CD4-positive, alpha-beta T cell treated with Interleukin-6 at 100 ng/mL for 8 hours (primary cell): ENCODE measurements at places on chromosomes 6 and 20.

DNA sequence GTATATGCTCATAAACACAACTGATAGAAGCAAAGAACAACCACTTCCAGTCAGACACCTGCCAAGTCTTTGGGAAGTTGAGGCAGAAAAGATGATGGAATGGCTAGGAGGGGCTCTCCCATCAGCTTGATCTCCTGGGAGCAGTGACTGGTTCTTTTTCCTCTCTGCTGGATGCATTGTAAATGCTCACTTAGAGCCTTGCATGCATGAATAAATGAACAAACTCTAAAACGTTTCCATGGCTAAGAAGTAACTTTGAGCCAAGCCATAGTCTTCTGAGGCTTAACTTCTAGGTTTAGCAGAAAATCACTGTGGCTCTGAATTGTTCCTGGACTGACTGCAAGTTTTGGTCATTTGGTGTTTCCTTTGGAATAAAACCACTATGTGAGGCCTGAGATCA lies 166.4 kb upstream of the CITED2 start:
- DNase-seq: no peak

- no peak for DNase-seq
These were observed 141.4 kb upstream of the PTPN1 start for GRCh38 chr20:50368813-50369224.

- DNase-seq: no peak
These were observed 93.4 kb downstream of the ANKS1A start for GRCh38 chr6:34982424-34982852.

DNA sequence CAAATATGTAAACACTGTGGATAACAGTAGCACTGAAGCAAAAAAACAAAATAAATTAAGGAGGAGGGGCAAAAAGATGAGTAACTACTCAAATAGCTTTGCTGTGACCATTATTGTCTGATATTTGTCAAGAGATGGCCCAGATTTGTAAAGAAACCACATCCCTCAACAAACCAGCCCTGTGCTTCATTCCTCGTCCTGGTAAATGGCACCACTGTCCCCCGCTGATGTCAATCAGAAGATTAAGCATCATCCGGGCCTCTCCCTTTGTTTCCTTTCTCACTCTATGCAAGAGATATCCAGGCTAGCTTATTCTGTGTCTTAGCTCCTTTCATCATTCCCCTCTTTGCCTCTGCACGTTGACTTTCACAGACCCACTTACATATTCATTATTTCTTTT lies 259.0 kb downstream of the SYNE1 start:
- DNase-seq: no peak

DNA sequence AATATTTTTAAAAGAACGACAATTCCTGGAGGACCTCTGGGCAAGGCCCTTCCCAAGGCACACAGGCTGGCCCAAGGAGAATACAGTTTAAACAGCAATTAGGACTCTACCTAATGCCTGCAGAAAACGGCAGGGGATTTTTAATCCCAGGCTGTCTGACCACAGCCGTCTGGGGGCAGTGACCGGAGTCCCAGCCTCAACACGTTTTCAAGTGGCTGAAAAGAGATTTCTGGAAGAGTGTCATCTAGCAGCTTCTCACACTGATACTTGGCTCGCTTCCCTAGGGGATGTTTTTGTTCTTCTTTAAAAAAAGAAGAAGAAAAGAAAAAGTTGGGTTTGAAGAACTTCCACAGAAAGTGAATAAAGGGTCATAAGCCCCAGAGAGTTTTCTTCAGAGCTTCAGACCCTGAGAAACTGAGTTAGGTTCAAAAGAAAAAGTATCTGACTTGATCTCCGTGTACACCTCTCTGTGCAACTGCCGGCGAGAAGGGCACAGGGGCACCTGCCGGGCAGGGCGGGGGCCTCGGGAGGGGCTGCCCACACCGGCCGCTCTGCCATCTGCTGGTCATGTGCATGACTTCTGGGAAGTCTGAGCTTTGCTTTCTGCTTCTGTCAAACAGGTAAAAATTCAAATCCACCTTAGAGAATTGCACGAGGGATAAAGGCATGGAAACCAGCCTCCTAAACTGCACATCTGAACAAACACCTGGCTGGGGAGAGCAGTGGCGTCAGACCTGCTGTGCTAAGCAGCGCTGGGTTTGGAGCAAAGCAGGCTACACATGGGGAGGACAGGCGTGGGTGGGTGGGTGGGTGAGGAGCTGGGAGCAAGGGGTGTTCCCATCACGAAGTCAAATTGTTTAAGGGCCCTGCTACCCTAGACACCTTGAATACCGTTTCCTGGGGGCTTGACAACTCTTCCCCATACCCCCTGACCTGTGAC lies 33.0 kb downstream of the RRBP1 start:
- DNase-seq: peak; percentile 38

DNA sequence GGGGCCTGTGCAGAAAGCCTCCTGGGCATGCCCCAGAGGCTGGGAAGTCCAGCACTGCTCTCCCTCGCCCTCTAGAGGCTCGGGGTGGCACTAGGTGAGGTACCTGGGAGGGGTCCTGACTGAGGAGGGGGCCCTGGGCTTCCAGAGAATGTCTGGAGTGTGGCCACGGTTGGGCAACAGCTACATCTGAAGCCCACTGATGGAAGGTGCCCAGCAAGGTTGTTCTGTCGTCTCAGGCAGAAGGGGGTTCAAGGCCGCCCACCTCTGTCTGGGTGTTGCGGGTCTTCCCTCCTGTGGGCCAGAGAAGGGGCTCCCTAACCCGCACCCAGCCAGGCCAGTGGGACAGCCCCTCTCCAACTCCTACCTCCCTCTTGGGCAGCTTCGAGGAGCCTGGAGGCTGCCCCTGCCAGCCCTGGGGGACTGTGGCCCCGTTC lies 11.4 kb upstream of the VEGFA start:
- no peak for DNase-seq

DNA sequence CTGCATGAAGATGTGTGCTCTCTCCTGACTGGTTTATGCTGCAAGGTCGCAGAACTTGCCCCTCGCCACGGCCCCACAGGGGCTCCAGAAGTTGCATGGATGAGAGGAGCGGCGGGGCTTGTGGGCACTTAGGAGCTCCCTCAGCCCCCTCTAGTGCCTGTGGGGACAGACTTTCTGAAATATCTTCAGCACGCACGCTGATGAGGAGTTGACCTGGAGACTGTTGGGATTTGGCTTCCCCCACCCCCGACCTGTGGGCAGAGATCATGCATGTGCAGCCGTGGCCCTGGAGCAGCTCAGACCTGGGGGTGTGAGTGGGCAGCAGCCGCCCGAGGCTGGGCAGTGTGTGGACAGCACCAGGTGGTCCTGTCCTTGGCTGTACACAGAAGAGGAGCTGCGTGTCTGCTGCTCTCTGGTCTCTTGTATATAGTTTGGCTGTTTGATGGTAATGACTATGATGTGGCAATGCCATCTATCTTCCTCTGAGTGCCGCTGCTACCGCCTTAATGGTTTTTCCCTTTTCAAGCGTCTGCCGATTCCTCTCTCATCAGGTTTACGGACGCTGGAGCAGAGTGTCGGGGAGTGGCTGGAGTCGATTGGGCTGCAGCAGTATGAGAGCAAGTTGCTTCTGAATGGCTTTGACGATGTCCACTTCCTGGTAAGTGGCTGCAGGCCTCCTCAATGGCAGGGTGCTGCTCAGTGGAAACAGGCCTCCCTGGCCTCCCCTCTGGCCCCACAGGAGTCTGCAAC lies 81.4 kb downstream of the TCP11 start:
- DNase-seq: no peak

GRCh38 chr6:87971605-87972262 lies 75.9 kb upstream of the SPACA1 start:
- DNase-seq: no peak

GRCh38 chr20:45545754-45546453 lies 1.3 kb downstream of the EPPIN start:
- DNase-seq: no peak

GRCh38 chr6:42278131-42278853 lies 60.6 kb upstream of the MRPS10 start:
- DNase-seq: peak; percentile 20

DNA sequence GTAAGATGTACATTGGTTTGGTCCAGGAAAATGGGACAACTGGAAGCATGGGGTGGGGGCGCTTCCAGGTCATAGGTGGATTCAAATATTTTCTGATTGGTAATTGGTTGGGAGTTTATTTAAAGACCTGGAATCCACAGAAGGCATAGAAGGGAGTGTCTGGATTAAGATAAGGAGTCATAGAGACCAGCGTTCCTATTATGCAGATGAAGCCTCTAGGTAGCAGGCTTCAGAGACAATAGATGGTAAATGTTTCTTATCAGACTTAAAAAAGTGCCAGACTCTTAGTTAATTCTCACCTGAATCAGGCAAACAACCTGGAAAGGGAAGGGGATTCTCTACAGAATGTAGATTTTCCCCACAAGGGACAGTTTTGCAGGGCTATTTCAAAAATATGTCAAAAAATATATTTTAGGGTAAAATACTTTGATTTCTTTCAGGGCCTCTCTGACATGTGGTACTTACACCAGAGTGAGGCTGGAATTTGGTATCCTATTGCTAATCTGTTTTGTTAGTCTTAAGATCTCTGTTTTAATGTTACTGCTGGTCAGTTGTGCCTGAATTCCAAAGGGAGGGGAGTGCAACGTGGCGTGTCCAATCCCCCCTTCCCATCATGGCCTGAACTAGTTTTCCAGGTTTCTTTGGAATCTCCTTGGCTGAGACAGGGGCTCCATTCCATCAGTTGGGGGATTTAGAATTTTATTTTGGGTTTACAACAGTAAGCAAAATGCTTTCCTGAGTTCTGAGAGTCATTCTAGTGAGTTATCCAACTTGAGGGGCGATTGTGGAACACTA lies 25.1 kb downstream of the PIGT start:
- DNase-seq: no peak

DNA sequence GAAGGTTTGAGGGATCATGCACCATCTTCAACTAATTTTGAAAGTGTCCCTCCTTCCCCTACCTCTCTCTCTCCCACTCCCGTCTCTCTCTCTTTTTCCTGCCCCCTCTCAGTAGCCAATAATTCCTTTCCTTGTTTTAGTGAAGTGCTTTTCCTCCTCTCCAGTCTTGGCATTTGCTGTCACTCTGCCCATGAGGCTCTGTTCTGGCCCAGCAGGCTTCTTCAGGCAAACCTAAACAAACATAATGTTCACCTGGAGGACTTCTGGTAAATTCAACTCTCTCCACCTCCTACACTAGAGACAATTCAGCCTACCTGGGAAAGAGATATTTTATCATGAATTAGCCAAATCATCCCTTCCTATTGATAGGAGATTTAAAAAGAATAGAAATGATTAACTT lies 320.4 kb upstream of the RNF24 start:
- no peak for DNase-seq

GRCh38 chr6:85637579-85637978 lies 5.1 kb downstream of the SYNCRIP start:
- no peak for DNase-seq

- no peak for DNase-seq
These were observed 19.5 kb upstream of the MAP3K4 start for GRCh38 chr6:160972111-160972510.

GRCh38 chr6:29744621-29745020 lies 21.4 kb downstream of the HLA-F start:
- DNase-seq: no peak

GRCh38 chr20:57686931-57687652 lies 22.7 kb downstream of the PMEPA1 start:
- no peak for DNase-seq

DNA sequence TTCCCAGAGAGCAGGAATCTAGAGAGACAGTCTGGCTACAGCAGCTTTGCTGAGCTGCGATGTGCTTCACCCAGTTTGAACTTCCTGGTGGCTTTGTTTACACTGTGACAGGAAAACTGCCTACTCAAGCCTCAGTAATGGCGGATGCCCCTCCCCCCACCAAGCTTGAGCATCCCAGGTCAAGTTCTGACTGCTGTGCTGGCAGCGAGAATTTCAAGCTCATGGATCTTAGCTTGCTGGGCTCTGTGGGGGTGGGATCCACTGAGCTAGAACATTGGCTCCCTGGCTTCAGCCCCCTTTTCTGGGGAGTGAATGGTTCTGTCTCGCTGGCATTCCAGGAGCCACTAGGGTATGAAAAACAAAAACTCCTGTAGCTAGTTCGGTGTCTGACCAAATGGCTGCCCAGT lies 91.0 kb upstream of the ESR1 start:
- peak; percentile 32 for DNase-seq

- DNase-seq: no peak
These were observed 231.4 kb downstream of the BMP2 start for GRCh38 chr20:6998909-6999308.

DNA sequence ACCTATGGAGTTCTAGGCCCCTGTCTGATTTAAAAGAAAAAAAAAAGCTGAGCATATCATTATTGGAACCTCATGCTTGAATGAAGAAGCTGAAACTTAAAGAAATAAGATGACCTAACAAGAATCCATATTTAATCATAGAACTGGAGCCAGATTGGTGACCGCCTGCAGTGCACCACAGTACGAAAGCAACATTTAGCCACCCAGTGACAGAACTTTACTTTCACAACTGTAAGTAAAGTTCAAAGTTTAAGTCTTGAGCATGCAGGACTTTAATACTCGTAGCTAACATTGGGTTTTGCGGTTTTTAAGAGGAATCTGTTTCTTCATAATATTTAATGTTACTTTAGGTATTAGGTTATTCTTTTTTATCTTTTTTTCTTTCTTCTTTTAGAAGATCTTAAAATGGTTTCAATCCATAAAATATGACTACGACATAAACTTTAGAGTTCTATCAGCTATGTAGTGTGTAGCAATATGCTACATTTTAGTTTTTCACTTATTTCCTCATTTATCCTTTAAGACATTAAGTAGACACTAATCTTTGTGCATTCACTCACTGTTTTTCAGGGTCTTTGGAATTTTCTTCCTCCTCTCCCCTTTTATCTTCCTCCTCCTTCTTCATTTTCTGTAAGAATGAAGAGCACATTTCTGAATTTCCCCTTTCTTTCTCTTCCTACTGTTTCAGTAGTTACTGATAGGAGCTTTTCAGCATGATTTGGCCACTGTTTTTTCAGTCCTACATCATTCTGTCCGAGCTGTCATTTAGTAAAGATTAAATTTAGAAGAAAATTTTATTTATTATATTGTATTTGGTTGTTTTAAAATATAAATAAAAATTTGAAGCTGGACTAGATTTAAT lies 514.1 kb downstream of the GRIK2 start:
- DNase-seq: no peak

GRCh38 chr6:88775866-88776571 lies 187.4 kb downstream of the RNGTT start:
- no peak for DNase-seq

GRCh38 chr20:23189341-23189740 lies 103.2 kb upstream of the CD93 start:
- DNase-seq: no peak

DNA sequence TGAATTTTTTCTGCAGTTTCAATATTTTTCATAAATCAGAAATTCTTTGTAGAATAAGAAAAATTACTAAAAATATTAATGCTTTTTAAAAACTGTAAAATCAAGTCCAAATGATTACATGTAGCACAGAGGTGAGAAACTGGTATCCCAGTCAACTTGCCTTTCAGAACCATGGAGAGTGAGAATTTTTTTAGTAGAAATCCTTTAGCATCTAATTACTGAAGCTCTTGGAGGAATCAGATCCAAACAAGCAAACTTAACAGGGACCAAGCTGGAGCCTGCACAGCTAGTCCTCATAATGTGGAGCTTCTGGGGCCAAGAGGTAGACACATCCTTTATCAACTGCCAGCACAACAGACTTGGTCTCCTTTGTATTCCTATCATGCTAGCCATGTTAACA lies 724.5 kb downstream of the TFAP2A start:
- no peak for DNase-seq
